Activated CD4-positive, CD25-positive, alpha-beta regulatory T cell (primary cell): ENCODE measurements at places on chromosomes 7 and 10.

DNA sequence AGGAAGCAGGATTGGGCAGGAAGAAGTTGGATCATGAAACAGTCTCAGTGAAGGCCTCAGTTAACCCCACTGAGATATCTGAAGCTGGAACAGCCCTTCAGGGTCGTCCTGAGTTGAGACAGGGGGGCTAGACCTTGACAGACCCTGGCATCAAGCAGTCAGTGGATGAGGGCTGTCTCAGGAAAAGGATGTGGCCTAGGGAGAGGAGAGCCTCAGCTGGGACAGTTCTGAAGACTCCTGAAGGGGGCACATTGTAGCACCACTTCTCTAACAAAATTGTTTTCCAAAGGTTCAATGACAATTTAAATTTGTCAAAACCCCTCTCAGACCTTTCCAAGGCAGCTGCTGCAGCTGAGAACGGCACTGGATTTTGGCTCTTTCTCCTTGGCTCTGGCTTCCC lies 15.8 kb upstream of the SLK start:
- no peak for DNase-seq

- DNase-seq: no peak
Observed at GRCh38 chr10:91164520-91165065, 55.9 kb upstream of the PCGF5 start.

DNA sequence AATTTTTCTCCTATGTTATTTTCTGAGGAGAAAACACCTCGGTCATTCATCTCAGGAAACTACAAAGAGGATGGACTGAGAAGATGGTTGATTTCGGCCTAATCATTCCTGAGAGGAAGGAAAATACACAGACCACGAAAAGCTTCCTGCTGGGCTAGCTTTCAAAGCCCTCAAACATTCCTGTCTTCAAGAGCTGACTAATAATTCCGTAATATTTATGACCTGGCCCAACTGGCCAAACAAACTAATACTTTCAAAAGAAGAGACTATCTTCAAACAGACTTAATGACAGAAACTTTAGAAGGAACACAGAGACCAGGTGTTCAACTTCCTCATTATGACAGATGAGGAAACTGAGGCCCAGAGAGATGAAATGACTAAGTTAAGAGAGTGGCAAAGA lies 215.1 kb upstream of the FRMD4A start:
- DNase-seq: no peak

GRCh38 chr10:104138131-104138530 lies 16.2 kb downstream of the SFR1 start:
- DNase-seq: no peak

- no peak for DNase-seq
Observed at GRCh38 chr10:58438340-58438871, 53.2 kb downstream of the TFAM start.

DNA sequence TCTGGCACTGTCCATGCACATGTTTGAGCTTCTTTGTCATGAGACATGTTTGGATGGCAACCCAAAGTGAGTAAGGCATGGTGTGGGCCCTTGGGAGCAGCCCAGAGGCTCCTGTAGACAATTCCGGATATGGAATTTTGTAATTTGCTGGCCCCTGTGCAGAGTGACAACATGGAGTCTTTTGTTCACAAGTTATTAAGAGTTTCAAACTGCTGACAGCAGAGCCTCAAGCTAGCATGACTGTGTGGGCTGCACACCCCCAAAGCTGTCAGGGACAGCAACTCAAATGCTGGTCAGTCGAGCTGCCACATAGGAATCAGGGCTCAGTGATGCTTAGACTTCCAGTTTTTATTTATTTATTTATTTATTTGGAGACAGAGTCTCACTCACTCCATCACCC lies 7.0 kb upstream of the MYL7 start:
- DNase-seq: no peak

DNA sequence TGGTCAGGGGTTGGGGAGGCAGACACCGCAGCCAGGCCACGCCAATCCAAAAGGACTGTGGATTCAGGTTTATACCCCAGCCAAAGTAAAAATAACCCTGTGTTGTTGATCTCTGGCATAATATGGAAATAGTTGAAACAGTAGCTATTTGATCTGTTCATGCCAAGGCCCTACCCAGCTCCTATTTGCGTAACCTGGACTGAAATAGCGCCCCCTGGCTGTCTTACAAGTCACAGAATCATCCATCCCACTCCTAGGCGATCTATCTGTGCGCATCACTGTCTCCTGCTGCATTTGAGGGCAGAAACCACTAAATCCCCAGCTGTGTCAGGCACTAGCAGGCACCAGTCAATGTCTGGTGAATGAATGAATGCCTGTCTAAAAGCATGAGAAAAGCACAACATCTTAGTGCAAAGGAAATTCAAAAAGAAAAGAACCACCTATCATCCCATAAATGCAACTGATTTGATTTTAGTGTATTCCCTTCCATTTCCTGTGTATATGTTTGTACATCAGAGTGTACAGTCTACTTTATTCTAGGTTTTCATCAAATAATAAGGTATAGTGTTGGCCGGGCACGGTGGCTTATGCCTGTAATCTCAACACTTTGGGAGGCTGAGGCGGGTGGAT lies 160.0 kb downstream of the SLIT1 start:
- no peak for DNase-seq

DNA sequence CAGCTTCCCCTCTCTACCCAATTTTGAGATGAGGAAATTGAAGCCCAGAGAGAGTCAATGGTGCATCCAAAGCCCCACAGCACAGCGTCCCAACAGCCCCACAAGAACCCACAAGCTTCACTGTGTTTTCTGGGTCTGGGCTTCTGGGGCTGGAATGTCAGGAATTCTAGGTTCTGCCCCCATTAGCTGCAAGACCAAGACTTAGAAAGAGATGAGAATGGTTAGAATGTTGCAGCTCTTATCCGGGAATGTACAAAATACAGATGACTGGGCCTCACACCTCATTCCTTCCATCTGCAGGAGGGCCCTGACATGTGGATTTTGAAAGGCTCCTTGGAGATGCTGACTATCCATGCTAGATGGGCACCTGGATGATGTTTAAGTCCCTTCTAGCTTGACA lies 6.0 kb upstream of the SGPL1 start:
- DNase-seq: no peak
